ENCODE measurements at places on chromosomes 16 and 17. TPM values are rescaled to one million over a fixed set of nuclear protein-coding genes. Genes with fewer than 3 reads are reported as not detected.

DNA sequence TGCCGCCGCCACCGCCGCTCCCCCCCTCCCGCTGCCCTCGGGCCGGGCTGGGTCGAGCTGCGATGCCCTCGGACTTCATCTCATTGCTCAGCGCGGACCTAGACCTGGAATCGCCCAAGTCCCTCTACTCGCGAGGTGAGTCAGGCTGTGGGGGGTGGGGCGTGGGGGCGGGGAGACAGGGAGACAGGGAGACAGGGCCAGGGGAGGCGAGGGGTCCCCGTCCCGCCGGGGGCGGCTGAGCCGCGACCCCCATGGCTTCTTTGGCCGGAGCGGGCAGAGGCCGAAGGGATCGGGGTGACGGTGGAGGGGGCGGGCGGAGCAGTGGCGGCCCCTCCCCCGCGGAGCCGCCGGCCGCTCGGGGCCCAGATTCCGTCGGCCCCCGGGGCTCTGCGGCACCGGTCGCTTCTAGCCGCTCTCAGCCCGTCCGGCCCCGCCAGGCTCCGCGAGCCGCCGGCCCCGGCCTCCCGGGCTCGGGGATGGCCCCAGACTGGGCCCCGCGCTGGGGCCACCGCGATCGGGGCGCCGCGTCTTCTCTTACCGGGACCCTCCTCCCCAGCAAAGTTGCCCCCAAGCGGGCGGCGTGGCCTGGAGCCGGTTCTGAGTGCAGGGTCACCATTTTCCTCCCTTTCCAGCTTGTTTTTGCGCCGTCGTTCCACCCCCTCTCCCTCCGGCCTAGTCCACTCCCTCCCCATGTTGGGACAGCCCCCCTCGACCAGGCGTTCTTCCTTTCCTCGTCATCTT is 644 bp downstream of the NFAT5 start:
- DNase-seq: peak; percentile 69

- DNase-seq: no peak
Measured at GRCh38 chr17:12756786-12757185, 32.5 kb upstream of the ARHGAP44 start.

DNA sequence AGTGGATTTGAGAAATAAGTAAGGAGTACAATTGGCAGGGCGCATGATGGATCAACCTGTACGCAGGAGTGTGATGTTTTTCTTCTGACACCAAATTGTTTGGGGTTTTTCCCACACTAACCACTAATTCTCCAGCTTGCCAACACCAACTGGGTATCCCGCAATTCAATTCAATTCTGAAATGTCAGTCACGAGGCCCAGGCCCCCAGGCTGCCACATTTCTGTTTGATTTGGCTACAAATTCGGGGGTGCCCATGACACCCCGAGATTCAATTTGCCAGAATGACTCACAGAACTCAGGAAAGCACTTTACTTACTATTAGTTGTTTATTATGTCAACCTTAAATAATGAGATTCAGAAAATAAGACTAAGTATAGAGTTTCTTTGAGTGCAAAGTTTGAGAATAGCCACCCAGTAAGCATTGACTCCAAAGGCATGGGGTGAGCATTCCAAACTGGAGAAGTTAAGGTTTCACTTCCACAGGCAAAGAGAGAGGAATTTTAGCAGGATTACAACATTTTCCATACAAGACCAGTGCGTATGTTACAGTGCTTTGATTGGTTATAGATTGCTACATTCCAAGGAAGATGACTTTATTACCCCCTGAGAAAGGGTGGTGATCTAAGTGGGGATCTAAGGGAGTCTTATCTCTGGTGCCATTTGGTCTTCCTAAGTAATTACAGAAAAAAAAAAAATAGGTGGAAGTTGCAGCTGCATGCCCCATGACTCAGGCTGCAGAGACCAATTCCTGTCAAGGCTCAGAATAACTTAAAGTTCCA is 11.5 kb downstream of the SLC46A1 start:
- no peak for DNase-seq

- DNase-seq: no peak
Measured at GRCh38 chr16:75002474-75002873, 3.6 kb downstream of the ZNRF1 start.

Gene C17orf75
- polyA plus RNA-seq: 39.7 TPM

All from testis (tissue), 5 donors.